ENCODE measurements at places on chromosomes 4 and X.

DNA sequence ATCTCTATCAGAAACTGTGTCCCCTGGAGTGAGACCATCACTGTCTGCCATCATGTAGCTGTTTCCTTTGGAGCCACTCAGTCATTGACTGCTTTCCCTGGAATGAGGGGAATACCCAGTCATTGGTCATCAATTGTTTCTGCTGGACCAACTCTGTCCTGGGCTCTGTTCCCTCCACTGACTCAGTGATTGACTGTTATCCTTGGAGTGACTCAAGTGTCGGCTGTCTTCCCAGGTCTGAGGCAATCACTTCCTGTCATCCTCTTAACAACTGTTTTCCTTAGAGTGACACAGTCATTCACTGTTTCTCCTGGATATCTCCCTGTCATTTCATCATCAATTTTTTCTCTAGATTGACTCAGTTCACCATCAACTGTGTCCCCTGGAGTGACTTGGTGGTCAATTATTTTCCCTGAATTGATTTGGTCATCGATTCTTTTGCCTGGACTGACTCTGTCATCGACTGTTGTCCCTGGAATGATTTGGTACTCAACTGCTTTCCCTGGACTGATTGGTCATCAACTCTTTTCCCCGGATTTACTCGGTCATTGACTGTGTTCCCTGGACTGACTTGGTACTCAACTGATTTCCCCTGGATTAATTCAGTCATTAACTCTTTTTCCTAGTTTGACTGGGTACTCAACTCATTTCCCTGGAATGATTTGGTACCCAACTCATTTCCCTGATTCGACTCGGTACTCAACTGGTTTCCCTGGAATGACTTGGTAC is 327.9 kb upstream of the VCX start:
- DNase-seq: no peak

DNA sequence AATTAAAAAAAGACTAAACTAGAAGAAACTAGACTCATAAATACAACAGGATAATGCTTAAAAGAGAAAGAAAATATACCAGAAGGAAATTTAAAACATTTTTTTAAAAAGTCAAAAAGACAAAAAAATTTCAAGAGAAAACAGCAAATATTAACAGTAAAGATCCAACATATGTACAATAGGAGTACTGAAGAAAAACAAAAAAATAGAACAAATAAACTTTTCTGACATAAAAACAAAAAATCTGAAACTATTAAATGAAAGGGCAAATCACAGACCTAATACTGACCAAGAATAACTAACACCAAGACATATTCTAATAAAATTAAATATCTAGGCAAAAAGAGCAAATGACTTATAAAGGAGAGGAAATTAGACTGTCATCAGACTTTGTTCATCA is 11.5 kb downstream of the DNAJB14 start:
- no peak for DNase-seq

GRCh38 chr4:86653237-86653865 is 59.2 kb downstream of the PTPN13 start:
- no peak for DNase-seq

GRCh38 chr4:105923497-105924238 is 28.4 kb downstream of the NPNT start:
- no peak for DNase-seq

- no peak for DNase-seq
These were observed 92.6 kb downstream of the IL13RA2 start for GRCh38 chrX:114924856-114925255.

DNA sequence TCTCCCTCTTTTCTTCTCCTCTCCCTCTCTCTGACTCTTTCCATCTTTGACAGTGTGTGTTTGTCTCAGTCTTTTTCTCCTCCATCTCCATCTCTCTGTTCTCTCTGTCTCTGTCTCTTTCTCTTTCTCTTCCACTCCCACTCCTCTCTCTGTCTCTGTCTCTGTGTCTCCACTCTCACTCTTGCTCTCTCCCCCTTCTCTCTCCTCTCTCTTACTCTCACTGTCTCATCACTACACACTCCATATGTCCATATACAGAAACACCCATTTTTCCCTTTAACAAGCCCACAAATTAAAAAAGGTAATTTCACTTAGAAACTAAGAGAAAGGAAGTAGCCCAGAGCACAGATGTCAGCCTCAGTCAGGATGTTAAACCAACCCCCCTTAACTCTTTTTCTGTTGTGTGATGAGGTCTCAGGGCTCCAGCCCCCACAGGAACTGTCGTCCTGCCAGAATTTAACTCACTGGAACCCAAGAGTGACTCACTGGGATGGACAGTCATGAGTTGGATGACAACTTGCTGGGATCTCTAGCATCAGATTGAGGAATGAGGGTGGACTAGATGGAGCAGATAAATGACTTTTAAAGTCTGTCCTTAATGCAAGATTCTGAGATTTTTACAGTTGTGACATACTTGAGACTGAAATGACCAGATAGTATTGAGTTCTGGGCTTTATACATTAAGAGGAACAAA is 27.5 kb downstream of the OTUD6A start:
- DNase-seq: no peak

DNA sequence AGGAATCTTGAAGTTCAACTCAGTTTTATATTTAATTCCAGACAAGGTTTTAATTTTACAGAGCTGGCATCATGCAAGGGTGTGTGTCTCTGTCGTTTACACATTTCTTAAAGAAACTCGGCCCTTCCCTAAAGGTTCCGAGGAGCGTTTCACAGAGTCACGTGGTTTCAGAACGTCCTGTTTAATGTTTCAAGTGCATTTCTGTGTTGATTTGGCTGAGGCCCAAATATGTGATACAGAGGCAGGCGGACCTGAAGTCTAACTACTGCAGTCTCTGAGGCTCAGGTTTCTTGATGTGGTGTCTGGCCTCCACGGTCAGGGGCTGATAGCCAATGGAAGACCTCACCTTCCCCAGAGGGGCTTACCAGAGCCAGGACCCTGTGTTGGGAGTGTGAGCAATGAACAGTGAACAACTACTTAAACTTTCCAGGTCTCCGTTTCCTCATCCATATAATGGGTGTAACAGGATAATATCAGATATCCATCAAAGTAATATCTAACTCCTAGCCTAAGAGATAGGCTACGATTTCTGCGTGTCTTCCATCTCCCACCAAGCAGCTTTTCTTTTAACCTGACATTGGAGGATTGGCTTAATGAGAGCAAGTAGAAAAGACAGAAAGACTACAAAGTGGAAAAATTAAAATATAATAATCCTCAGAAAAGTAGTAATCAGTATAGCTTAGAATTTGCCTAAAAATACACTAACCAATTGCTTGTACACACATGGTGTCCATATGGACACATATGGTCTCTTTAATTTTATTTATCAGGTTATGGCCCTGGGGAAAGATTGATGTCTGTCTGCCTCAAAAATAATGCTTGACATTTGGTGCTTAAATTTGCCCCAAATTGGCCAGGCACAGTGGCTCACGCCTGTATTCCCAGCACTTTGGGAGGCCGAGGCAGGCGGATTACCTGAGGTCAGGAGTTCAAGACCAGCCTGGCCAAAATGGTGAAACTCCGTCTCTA is 50.0 kb upstream of the TRIM2 start:
- DNase-seq: no peak

- DNase-seq: no peak
These were observed 1016.5 kb downstream of the SH3BGRL start for GRCh38 chrX:82218361-82218760.

GRCh38 chr4:64935469-64936001 is 526.3 kb upstream of the TECRL start:
- DNase-seq: no peak

Data from T-helper 17 cell (primary cell).